Lung (tissue), 17 donors: ENCODE measurements at places on chromosomes 1 and 21. TPM values are rescaled to one million over a fixed set of nuclear protein-coding genes. Genes with fewer than 3 reads are reported as not detected.

LCE1B gene
- not detected for polyA plus RNA-seq

SLAMF7 gene
- 69.4 TPM for polyA plus RNA-seq

LEMD1 gene
- 1.2 TPM for polyA plus RNA-seq

ZSWIM5 gene
- 1.1 TPM for polyA plus RNA-seq

NPHS2 gene
- polyA plus RNA-seq = not detected

DNA sequence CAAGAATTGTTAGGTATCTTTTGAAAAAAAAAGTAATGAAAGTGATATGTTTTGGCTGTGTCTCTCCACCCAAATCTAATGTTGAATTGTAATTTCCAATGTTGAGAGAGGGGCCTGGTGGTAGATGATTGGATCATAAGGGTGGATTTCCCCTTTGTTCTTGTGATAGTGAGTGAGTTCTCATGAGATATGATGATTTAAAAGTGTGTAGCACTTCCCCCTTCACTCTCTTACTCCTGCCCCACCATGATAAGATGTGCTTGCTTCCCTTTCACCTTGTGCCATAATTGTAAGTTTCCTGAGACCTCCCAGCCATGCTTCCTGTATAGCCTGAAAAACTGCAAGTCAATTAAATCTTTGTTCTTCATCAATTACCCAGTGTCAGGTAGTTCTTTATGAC, 70.7 kb downstream of the XCL2 start:
- DNase-seq = no peak
- H3K4me3 ChIP-seq = no peak overlapping the region
- no peaks in the 10 kb centered on the region for H3K27me3 ChIP-seq
- no peak overlapping the region for H3K27ac ChIP-seq
- H3K4me1 ChIP-seq = no peaks in the 10 kb centered on the region

DNA sequence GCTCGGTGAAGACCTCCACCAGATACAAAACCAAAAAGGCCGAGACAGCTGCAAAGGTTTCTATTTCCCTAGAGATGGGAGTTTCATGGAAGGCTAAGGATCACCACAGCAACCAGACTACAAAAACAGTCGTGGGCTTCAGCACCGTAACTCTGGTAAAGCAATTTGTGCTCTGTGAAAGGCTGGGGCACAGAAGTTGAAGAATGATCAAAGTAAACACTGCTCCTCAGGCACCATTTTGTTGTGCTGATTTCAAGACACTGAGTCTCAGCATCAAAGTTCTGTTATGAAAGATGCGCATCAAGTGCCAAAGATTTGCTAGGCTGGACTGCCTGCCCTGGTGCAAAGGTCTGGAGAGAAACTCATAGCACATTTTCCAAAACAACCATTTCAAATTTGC, 116.2 kb downstream of the TGFBR3 start:
- peaks cover 2% of the 10 kb centered on the region for H3K4me1 ChIP-seq
- no peaks in the 10 kb centered on the region for H3K27me3 ChIP-seq
- H3K4me3 ChIP-seq = no peak overlapping the region
- DNase-seq = no peak
- H3K36me3 ChIP-seq = peaks cover 2% of the 10 kb centered on the region

DNA sequence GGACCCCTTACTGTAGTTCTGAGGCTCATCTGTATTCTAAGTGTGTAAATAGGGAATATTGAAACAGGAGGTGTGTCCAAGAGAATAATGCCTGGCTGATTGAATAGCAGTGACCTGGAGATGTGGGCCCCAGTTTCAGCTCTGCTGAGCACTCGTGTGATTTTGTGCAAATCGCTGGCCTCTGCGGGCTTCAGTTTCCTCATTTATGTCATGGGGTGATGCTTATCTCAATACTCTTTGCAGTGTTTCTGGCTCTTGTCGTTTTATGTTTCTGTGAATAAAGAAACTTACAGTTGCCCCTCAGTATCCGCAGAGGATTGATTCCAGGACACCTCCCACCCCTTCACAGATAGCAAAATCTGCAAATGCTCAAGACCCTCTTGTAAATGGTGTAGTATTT, 5.0 kb downstream of the COG2 start:
- H3K27me3 ChIP-seq = no peaks in the 10 kb centered on the region
- H3K4me1 ChIP-seq = peaks cover 23% of the 10 kb centered on the region
- no peak for DNase-seq
- no peak overlapping the region for H3K4me3 ChIP-seq
- H3K36me3 ChIP-seq = peaks cover 7% of the 10 kb centered on the region

GRCh38 chr21:46308431-46308830, 15.2 kb downstream of the C21orf58 start:
- no peak for DNase-seq
- peaks cover 19% of the 10 kb centered on the region for H3K36me3 ChIP-seq
- H3K27me3 ChIP-seq = no peaks in the 10 kb centered on the region
- no peak overlapping the region for H3K27ac ChIP-seq
- no peak overlapping the region for H3K4me3 ChIP-seq

DNA sequence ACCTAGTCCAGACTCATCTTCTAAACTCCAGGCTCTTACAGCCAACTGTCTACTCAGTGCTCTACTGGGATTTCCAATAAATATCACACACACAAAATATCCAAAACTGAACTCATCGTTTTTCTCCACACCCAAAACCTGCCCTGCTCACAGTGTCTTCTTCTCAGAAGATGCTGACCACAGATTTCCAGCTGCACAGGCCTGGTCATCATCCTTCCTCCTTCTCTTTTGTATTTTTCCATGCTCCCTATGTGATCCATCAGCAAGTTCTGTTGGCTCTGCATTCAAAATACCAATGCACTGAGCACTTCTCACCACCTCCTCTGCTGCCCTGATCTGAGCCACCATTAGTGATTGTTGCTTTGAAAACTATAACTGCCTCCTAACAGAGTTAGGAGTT, 159.5 kb upstream of the KAZN start:
- H3K27ac ChIP-seq = no peak overlapping the region
- no peaks in the 10 kb centered on the region for H3K4me1 ChIP-seq
- H3K4me3 ChIP-seq = no peak overlapping the region

- no peaks in the 10 kb centered on the region for H3K4me1 ChIP-seq
- no peak overlapping the region for H3K4me3 ChIP-seq
- DNase-seq = no peak
- no peak overlapping the region for H3K27ac ChIP-seq
These were observed 208.1 kb upstream of the MAP1LC3C start for GRCh38 chr1:242206994-242207393.

DNA sequence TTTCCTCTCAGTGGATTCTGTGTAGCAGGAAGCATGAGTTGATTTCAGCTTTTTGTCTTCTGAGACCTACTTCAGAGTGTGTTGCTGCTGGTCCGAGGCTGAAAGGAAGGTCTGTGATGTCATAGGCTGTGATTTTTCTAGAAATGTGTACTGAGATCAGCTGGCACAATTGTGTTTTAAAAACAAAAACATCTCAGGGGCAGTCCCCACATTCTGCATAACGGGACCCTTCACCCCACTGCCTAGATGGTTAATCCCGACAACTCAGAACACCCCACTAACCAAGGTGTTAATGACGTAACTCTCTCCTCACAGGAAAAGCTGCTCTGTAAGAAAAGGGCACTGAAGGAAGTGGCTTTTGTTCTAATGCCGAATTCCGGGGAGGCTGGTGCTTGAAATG, 59.8 kb upstream of the PPP2R5A start:
- no peak overlapping the region for H3K4me3 ChIP-seq
- no peak overlapping the region for H3K27ac ChIP-seq
- DNase-seq = peak; percentile 44
- H3K4me1 ChIP-seq = peaks cover 9% of the 10 kb centered on the region
- H3K36me3 ChIP-seq = no peaks in the 10 kb centered on the region
